Mesothelial cell of epicardium (in vitro differentiated cells): ENCODE measurements at places on chromosomes 4 and X.

- DNase-seq = peak; percentile 62
These were observed 378 bp upstream of the RPS6KA6 start for GRCh38 chrX:84188320-84188834.

DNA sequence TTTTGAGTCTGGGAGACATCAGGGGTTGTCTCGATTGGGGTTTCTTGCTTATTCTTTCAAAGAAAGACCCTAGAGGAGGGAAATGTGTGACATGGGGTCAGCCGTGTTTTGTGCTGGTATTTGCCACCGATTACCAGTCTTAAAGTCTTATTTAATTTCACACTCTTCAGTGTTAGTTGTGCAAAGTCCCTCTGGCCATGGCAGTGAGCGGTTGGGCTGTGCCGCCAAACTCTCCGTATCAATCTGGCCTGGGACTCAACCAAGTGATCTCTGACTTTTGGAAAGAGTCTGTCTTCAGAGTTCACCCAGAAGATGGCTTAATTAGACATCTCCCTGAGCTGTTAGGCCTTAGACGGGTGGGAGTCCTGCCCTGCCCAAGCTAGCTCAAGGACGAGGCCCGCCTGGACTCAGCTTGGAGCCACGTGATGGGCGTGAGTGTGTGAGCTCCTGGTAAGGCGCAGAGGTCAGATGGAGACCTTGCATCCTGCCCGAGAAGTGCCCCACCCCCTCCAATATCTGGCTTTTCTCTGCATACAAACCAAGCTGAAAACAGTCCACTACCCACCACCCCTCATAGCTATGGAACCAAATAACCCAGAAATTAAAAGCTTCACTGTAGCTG lies 3.8 kb upstream of the PITX2 start:
- DNase-seq = no peak

GRCh38 chr4:176729489-176729888 lies 63.2 kb downstream of the VEGFC start:
- no peak for DNase-seq

DNA sequence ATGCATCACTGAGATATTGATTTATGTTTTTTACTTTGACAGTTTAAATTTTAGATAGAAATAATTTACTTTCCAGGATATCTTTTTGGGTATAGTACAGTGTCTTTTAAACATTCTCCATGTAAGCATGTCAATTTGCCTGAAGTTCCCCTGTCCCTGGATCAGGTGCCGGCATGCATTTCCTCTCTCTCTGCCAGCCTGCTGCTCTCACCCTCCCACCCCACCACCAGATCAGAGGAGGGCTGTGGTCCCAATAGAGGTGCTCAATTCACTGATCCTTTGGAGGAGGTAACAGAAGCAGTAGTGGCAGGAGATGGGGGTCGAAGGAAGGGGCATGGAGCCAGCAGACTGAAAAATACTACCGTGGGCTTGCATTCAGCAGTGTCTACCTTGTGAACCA lies 28.3 kb upstream of the DSPP start:
- no peak for DNase-seq

- peak; percentile 8 for DNase-seq
These were observed 59.9 kb downstream of the CPZ start for GRCh38 chr4:8652181-8653078.

- DNase-seq = no peak
These were observed 35.3 kb upstream of the GPM6B start for GRCh38 chrX:13852001-13852695.

DNA sequence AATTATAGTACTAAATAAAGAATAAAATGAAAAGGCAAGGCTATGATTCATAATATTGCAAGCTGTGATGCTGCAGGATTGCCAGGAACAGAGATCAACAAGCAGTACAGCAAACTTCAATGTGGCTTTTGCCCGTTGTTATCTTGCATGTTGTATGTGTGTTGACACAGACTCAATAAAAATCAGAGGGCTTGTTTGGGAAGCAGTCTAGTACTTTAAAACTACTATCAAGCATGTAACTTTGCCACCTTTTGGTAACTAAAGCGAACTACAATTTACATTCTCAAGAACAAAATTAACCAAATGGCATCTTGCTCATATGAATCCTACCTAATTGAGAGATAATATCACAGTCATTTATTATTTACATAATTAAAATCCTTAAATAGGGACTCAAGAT lies 79.8 kb upstream of the GPM6A start:
- no peak for DNase-seq

DNA sequence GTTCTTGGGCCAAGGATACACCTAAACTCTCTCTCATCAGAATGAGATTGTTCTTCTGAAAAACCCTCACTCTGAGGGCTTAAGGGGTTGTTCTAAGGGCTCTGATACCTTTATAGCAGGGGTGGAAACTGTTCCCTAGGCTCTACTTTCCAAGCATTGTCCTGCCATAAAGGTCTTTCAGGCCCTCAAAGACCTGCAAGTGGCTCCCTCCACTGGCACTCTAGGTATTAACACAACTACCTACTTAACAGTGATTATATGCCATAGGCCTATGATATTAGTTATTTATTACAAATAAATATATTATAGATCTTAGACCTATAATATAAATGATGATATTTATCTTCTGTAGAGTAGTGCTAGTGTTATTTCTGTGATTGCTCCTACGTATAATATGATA lies 473.7 kb upstream of the RPS6KA3 start:
- DNase-seq = no peak

DNA sequence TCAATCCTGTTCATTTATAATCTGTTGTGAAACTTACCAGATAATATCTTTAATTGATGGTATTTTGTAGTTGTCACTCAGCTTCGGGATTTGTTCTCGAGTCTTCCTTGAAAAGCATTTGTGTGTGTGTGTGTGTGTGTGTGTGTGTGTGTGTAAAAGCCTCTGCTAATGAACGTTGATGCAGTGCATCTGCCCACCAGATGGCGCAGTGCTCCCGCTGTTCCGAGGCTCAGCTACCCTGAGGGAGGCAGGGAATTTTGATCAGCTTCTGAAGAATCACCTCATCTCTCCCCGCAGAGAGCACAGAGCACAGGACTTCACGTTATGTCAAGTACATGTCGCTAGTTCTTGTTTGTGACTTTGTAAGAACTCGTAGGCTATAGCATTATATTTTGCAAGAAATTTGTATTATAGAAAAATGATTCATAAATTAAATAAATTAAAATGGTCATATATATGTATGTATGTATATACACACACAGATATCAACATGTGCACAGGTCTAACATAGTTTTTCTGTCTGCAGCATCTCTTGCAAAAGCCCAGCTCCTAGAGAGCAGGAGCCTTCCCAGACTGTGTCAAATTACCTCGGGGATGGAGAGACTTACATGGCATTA lies 316.7 kb upstream of the IGFBP7 start:
- DNase-seq = peak; percentile 51
